ENCODE measurements at places on chromosomes 2 and 18.

DNA sequence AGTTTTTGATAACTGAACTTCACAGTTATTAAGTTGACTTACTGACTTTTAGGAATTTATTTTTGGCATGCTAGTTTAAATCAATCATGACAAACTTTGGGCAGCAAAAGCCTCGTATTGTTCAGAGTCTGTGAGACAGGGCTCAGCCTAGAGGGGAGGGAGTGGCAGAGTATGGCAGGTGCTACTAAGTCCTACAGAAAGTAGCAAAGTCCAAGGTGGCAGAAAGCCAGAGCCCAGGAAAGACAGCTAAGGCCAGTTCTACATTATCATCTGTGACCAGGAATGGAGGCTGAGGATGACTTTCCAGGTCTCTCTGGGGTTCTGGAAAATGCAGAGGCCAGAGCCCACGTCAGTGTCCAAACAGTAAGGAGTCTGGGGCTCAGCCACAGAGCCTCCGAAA, 34.2 kb downstream of the CHST10 start:
- DNase-seq: no peak

DNA sequence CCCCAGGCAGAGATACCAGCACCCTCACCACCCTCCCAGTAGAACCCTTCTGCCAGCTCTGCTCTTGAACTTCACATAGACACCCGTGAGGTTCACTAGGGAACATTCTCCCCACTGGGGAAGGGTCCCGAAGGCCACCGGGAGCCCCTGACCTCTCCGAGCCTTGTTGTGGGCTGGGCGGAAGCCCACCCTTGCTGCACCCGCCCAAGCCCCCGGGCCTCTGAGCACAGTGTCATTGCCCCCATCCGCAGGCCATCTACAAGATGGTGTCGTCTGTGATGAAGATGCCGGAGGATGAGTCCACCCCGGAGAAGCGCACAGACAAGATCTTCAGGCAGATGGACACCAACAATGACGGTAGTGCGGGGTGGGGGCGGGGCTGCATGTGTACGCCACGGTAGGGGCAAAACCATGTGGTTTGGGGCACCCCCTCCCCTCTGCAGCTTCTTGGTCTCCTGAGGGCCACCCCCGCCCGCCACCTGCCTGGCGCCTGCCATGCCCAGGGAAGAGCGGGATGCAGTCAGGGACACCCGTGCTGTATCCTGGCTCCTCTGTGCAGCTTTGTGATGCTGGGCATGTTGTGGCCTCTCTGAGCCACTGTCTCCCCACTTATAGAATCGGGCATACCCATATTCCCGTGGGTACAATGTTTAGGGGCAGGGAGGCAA, 25.3 kb downstream of the ODC1 start:
- no peak for DNase-seq

DNA sequence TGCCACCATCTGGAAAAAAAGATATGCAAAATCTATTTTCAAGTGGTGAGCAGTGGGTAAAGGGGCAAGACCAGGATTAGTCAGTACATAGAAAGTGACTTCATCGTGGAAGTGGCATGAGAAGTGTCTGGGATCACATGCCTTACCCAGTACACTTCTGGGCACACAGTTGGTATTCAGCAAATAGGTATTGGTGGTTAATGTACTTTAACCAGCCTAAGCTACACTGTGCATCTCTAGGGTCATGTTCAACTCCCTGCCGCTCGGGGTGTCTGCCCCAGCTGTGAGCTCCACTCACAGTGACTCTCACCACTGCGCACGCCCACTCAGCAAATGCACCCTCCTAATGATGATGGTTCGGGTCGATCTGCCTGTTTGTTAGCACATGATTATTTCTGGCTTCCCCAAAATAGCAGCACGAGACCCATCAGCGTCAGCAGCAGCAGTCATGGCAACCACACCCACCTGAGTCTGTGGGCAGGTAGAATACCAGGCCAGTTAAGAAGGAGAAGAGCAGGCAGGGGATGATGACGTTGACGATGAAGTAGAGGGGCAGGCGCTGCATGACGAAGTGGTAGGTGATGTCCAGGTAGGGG, 11.1 kb downstream of the CHRNA1 start:
- DNase-seq: no peak

GRCh38 chr18:53458268-53458667, 766.2 kb downstream of the MBD2 start:
- no peak for DNase-seq

DNA sequence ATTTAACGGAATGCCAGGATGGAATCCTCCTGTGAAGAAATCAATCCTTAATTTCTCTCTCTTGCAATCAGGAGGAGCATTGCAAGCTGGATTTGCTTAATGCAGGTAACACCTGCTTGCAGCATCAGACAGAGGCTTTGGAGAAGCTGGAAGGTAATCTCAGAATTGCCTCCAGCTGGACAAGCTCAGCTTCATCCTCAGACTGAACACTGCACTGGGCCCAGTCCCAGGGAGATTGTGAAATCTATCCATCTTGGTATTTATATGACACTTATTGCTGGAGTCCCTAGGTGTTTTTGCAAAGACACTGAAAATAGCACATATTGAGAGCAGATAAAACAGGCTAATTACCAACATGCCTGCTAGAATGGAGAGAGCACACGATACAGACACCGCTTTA, 179.4 kb upstream of the SESTD1 start:
- DNase-seq: peak; percentile 32

- peak; percentile 70 for DNase-seq
These were observed 1.4 kb downstream of the CYRIA start for GRCh38 chr2:16664052-16664731.

- no peak for DNase-seq
These were observed 46.4 kb upstream of the CYP1B1 start for GRCh38 chr2:38122344-38122743.

- no peak for DNase-seq
These were observed 24.8 kb downstream of the LYPD1 start for GRCh38 chr2:132645176-132645575.

DNA sequence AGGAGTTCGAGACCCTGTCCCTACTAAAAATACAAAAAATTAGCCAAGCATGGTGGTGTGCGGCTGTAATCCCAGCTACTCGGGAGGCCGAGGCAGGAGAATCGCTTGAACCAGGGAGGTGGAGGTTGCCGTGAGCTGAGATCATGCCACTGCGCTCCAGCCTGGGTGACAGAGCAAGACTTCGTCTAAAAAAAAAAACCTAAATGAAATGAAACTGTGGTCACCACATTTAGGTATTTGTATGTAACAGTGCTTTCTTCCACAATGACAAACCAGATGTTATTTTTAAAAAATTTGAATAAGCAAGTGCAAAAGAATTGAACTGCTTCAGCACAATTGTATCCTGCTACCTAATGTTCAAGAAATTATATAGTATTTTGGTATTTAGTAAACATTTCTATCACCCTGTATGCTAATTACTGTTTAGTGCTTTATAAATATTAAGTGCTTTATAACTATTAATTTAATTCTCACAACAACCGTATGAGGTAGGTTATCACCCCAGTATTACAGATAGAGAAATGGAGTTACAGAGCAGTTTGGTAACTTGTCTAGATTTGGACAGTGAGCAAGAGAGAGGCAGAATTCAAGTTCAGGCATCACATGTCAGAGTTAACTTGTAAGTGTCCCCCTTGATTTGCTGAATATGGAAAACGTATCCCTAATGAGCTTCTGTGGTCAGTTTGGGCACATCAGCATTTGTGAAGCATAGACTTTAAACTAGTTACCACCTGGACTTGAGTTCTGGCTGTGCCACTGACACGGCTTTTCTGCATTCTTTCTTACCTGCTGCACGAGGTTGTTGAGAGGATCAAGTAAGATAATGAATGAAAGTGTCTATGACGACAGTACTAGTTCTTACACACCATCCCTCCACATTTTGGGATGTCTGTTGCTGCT, 14.4 kb downstream of the PHLPP1 start:
- DNase-seq: no peak

DNA sequence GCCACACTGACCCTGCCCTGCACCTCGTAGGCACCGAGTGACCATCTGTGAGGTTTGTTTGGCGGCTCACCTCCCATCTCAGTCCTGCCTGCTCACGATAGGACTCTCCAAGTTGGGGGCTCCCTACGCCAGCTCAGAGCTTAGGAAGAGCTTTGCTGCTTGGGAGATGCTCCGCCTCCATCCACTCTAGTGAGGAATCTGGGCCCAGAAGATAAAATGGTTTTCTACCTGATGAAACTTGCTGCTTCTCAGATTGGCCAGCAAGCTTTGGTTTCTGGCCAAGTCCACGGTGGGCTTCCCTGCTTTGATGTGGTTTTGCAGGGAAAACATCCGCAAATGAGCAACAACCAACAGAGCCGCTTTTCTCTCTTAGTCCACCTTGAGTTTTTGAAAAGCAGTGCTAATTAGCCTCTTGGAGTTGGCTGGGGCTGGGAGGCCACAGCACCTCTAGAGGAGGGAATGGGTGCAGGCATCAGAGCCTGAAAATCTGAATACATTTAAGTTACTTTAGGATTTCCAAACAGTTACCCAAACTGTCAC, 42.2 kb downstream of the THNSL2 start:
- DNase-seq: no peak

DNA sequence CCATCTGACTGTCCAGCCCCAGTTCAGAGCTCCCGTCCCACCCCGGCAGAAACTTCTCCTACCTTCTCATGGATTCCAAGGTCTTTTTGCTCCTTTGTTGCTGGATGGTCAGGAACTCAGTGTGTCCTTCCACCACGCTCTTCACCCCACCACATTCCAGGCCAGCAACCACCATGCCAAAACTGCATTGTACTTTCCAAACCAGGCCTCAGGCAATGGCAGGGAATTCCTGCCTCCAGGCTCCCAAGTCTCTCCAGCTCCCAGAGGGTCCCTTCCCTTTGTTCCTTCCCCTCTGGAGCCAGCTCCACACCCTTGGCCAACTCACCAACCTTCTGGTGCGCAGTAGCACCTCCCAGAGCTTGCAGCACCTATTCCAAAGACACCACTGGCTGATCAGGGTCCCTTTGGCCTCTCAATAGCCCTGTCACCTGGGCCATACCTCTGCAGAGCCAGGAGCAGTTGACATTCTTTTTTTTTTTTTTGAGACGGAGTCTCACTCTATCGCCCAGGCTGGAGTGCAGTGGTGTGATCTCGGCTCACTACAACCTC, 8.1 kb downstream of the CHMP1B start:
- DNase-seq: no peak

- no peak for DNase-seq
These were observed 1.0 kb upstream of the HOXD12 start for GRCh38 chr2:176098366-176099158.

- peak; percentile 69 for DNase-seq
These were observed 1.5 kb upstream of the VSNL1 start for GRCh38 chr2:17538844-17539554.

- no peak for DNase-seq
These were observed 36.5 kb upstream of the ASNSD1 start for GRCh38 chr2:189624648-189625355.

DNA sequence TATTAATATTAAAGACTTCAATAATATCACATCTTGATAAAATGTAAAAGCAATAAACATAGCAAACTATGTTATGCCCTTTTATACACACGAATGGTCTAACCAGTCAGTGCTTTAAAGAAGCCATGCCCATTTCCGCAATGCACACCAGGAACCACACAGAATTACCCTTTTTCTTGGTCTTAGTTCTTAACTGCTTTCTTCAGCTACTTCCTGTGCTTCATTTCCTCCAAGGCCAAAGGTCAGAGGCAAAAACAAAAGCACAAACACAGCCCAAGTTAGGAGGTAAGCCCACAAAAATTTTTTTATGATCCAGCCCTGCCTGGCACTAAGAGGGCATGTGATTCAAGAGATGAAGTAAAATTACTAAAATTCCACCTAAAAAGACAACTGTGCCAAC, 267.2 kb downstream of the FBXO15 start:
- no peak for DNase-seq

DNA sequence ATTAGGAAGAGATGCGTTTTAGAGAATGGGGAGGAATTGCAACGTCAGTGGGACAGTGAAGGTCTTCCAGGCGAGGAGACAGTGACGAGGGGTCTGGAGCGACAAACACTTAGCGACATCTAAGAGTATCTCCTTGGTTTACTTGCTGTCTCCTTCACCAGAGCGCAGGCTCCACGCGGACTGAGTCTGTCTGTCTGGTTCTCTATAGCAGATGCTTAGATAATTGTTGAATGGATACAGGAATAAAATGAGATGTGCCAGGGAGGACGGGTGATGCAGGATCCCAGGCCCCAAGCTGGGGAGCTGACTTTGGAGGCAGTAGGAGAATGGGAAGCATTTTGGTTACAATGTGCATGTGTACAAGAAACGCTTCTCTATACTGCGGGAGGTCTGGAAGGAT, 56.9 kb upstream of the SMAD7 start:
- DNase-seq: no peak

All from ovary (tissue), 10 donors.